Activated gamma-delta T cell treated with Interleukin-2 at 50 U/mL for 16 hours (primary cell): ENCODE measurements at places on chromosomes 1 and 21.

DNA sequence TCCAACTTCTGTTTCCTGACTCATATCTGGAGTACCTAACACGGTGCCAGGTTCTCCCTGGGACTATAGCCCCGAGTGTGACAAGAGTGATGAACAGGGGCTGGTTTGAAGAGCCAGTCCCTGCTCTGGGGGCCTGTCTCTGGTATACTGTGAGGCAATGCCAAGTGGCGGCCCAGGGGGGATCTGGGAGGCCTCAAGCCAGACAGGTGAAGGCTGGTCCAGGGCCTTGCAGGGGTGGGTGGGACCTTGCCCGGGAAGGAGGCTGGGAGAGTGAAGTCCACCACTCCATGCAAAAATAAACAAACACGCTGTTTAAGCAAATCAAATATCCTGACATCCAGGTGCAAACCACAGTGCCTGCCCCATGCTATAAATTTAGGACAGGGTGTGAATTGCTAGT lies 6.8 kb upstream of the PLXNA2 start:
- no peak for DNase-seq

DNA sequence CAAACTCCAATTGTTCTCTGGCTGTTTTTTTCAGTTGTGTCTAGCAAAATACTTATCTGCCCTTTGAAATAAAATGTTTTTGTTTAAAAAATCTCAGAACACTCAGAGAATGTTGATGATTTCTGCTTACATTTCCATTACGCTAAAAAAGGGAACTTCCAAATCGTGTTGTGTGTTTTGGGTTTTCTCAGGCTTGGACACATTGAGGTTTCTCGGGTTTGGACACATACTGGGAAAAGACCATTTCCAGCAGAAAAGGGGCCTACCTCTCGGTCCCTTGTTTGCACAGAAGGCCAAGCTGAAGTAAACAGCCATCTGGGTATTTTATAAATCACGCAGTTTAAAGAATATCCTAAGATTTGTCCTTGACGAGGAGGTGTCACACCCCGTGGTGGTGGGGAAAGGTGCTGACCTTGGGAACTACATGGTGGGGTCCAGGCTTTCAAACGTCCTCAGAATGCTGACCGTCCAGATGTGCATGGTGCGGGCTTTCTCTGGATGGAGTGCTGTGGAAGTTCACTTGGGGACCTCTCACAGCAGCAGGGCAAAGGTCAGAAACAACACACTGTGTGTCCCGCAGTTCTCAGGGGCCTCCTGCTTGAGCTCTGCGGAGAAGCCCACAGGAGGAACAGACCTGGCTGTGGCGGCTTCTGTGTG lies 67.8 kb downstream of the SLC37A1 start:
- no peak for DNase-seq

DNA sequence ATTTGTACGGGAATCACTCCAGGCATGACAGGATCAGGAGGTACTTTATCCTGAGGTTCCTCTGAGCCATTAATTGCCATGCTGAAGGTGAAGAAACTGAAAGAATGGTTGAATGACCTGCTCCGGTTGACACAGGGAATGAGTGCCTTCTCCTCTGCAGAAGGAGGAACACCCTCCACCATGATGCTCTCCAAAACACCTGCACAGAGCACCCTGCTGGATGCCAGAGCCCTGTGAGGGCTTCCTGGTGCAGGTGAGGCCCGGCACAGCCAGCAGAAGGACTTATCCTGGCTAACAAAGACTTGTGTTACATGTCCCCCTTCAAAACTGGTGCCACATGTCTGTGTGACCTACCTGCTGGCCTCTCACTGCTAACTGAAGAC lies 14.3 kb upstream of the LBR start:
- no peak for DNase-seq

DNA sequence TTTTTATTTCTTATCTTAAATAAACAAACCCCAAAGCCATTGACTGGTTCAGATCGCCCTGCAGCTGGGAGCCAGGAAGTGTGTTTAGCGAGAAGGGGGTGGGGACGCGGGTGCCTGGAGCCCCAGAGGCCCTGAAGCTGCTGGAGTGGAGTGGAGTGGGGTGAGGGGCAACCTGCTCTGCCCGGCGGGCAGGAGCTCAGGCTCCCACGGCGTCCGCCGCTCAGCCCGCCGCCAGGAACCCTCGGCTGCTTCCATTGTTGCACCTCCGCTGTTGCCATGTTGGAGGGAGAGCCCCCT lies 673 bp downstream of the PIK3C2B start:
- DNase-seq: peak; percentile 52

GRCh38 chr21:14454016-14455009 lies 71.4 kb upstream of the HSPA13 start:
- no peak for DNase-seq

GRCh38 chr1:228339059-228339704 lies 67.5 kb downstream of the TRIM11 start:
- no peak for DNase-seq

- no peak for DNase-seq
Observed at GRCh38 chr1:72620453-72620852, 338.1 kb upstream of the NEGR1 start.

- no peak for DNase-seq
Observed at GRCh38 chr1:25758466-25759070, 41.4 kb upstream of the SELENON start.

DNA sequence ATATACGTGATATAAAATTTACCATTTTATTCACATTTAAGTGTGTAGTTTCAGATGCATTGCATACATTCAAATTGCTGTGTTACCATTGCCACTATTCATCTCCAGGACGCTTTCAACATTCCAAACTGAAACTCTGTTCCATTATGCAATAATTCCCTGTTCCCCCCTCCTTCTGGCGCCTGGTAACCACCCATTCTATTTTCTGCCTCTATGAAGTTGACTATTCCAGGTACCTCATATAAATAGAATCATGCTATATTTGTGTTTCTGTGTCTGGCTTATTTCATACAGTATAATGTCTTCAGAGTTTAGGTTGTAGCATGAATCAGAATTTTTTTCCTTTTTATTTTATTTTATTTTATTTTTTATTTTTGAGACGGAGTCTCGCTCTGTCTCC lies 41.7 kb downstream of the SLC22A15 start:
- no peak for DNase-seq

- DNase-seq: no peak
Observed at GRCh38 chr21:16179773-16180172, 450.0 kb downstream of the USP25 start.

DNA sequence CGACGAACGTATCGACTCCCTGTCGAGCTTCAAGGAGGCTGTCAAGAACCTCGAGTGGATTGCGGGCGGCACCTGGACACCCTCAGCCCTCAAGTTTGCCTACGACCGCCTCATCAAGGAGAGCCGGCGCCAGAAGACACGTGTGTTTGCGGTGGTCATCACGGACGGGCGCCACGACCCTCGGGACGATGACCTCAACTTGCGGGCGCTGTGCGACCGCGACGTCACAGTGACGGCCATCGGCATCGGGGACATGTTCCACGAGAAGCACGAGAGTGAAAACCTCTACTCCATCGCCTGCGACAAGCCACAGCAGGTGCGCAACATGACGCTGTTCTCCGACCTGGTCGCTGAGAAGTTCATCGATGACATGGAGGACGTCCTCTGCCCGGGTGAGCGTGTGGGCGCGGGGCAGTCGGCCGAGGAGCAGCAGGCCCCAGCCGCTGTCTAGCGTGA lies 28.0 kb downstream of the COL6A2 start:
- no peak for DNase-seq

DNA sequence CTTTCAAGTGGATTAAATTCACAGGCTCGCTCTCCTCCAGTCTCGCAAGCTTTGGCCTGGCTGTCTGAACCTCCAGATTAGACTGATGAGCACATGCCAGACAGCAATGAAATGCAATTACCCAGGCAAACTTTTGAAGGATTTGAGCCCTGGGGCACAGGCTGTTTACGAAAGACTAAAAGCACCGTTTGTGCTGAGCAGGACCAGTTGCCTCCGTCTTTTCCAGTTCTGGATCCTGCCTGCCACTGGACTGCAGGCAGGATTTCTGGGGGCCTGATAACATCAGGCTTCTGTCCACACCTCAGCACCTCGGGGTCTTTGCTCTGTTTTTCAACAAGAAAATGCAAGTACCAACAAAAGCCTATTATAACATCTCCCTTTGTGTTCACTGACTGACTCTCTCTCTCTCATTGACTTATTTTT lies 145.7 kb downstream of the CLIC6 start:
- no peak for DNase-seq

GRCh38 chr21:17793246-17794123 lies 25.7 kb downstream of the C21orf91 start:
- no peak for DNase-seq

DNA sequence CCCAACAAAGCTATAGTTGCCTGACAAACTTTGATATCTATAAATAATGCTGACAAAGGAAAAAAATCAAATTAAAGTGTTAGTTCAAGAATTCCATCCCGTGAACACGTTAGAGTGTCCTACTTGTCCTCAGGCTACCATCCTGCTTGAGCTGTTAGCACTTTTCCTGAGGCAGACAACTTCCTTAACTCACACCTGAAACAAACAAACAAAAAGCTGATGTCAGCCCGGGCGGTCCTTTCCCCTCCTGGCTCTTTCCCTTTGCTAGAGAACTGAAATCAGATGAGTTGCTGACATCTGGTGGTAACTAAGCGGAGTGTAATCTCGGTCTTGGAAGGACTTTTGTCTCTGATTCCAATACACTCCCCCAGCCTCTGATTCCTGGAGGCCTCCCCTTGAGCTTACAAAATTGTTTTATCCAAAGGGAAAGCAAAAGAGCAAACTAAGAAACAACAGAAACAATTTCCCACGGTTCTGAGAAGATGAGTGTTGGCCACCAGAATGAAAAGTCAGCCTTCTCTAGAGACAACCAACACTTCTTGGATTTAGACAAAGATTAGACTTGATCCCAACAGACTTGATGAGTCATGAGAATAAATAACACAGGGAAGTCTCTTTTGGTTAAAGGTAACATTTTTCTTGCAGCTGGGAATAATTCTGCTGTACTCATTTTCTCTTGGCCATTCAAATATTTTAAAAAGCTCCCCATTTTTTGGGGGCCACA lies 135.4 kb downstream of the PROX1 start:
- no peak for DNase-seq

- no peak for DNase-seq
Observed at GRCh38 chr1:160708118-160708517, 3.5 kb downstream of the CD48 start.

DNA sequence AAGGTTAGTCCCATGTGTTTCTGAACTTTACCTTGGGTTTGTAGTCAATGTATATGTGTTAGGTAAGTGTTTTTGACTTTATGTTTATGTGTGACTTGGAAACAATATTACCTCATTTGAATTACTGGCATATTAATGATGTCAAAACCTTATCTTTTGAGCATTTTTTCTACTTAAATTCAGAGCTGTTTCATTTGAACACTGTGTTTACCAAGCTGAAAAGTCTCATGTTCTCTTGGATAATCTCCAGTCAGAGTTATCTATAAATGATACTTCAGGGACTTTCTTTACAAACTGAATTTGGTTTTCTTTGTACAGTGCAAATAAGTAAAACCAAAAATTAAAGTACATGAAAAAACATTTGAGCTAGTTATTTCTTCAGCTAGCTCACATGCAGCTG lies 30.0 kb downstream of the ADAMTS1 start:
- DNase-seq: no peak

GRCh38 chr1:236396665-236397043 lies 2.6 kb downstream of the EDARADD start:
- no peak for DNase-seq

GRCh38 chr1:150006881-150007421 lies 3.6 kb downstream of the OTUD7B start:
- no peak for DNase-seq

GRCh38 chr21:42496839-42497202 lies 797 bp upstream of the RSPH1 start:
- DNase-seq: no peak

DNA sequence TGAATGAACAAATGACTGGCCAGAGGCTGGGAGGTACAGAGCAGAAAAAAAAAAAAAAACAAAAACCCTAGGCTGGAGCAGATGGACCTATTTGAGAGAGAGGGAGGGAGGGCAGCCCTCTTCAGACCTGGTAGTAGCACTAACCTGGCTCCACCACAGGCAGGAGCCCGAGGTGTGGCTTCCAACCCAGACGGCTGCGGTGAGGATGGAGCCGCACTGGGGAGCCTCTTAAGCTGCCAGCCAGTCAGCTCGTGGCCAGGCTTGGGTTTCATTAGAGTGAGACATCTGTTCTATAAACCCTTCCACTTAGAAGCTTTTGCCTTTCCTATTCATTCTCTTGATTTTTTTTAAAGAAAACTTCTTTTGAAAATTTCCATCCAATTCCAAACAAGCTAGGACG lies 16.8 kb downstream of the LGR6 start:
- DNase-seq: no peak

GRCh38 chr21:37281993-37282392 lies 14.9 kb upstream of the VPS26C start:
- no peak for DNase-seq

DNA sequence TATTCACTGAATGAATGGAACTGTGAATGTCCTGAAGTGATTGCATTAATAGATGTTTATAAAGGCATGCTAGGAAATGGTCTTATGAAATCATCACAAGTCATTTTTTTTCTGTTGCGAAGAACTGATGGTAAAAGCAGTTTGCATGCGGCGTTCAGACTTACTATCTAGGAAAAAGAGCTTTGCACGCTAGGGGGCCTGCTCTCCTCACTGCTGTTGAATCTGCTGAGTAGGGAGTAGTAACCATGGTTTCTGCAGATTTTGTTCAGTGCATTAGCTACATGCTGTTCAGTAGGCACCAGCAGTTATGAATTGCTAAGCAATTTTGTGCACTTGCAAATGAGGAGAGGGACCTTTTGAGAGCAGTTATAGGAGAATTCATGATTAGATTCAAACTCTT lies 57.9 kb downstream of the CENPF start:
- no peak for DNase-seq

DNA sequence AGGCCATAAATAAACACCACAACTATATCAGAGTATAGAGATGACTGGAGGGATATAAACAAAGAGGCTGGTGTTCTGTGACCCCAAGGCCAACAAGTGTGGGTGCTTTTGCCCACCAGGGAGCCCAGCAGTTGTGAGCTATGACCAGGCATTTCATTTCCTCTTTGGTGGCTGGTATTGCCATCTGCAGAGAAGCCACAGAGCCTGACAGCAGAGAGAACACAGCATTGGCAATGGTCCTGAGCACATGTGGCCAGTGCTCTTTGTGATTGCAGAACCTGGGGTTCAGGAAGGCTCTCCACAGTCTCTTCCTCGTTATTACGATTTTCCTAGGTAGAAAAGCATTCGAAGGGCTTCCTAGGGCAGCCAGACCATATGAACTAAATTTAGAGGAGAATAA lies 112.3 kb downstream of the TM2D1 start:
- DNase-seq: no peak

- DNase-seq: no peak
Observed at GRCh38 chr1:160710517-160711252, 937 bp downstream of the CD48 start.

- DNase-seq: no peak
Observed at GRCh38 chr1:187665483-187665882, 836.7 kb downstream of the PLA2G4A start.

DNA sequence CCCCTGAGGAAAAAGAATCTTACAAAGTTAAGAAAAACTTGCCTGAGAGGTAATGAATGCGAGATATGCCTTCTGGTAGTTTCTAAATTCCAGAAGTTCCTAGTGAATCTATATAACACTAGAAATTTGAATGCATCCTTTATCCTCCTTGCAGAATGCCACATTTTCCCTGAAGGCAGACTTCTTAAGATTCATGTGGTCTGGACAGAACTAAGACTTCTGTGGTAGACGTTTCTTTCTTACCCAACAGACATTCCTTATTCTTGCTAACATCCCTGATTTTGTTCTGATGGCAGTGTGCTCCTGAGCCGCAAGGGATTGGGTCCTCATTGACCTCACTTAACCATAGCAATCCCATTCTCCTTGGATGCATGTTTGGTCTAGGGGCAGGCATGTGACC lies 121.3 kb upstream of the PAPPA2 start:
- no peak for DNase-seq
